Epithelial cell of esophagus (primary cell): ENCODE measurements at places on chromosomes 6 and 20.

GRCh38 chr20:23331450-23332350 lies 18.9 kb upstream of the NXT1 start:
- peak; percentile 7 for DNase-seq

GRCh38 chr6:85670573-85670972 lies 27.9 kb upstream of the SYNCRIP start:
- peak; percentile 59 for DNase-seq

DNA sequence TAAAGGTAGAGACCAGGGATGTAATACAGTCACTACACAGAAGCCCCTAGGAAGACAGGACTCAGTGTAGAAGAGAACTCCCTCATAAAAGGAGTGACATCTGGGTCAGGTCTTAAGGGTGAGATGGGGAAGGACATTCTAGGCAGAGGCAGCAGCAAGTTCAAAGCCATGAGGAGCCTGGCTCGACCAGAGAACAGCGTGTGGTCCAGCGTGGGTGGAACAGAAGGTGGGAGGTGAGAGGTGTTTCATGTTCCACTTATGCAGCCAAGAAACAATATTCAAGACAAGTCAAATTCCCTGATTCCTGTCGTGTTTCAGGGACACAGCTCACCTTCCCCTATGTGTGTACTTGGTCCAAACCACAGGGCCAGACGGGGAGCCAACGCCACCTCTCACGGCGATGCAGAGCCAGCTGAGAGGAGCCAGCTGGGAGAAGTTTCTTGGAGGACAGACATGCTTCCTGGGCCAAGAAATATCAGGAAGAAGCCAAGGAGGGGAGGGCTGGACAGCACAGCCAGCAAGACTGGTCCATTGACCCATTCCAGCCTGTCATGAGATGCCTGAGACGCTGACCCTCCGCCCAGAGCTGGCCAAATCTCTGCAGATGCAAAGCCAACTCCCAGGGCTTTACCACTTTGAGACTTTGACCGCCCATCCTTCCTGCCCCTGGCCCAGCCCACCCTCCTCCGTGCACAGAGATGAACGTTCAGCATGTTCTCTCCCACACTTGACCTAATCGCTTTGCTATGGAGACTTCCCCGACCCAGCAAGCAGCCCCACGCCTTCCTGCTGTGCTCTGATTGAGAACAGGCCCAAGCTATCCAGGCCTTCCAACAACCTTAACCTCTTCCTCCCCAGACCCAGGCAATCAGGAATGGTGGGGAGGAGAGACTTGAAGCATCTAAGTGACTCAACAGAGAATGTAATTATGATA lies 113.8 kb downstream of the PRND start:
- DNase-seq, result no peak

DNA sequence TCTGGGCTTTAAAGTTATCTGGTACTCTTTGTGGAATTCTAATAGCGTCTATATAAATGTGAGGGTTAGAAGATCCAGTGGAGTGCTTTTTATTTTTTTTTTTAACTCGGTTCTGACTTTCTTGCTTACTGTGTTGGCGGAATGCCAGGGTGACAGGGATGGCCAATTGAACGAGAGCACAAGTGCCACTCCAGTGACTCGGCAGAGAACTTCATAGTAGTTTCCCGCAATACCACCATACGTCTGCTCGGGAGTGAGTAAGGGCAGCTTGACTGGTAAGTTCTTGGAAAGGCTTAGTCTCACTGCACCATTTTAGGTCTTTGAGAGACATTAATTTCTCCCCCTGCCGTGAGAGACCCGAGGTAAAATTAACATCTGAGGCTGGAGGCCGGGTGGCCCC lies 49.4 kb upstream of the TULP1 start:
- DNase-seq, result peak; percentile 48

DNA sequence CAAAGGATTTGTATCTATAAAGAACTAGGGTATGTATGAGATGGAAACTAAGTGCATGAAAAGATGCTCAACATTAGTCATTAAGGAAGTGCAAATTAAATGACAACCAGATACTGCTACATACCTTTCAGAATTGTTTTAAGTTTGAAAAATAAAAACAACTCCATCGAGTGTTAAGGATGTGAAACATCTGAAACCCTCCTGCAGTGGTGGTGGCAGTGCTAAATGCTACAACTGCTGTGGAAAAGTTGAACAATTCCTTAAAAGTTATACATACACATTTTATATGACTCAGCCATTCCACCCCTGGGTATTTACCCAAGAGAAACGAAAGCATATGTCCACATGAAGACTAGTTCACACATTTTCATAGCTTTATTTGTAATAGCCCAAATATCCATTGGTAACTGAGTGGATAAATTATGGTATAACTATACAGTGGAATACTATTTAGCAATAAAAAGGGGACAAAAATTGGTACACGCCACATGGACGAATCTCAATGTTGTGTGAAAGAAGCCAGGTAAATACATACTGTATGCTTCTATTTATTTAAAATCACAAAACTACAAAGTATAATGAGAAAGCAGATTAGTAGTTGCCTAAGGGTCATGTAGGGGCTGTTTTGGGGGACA lies 10.6 kb downstream of the ARMH2 start:
- peak; percentile 23 for DNase-seq

- DNase-seq, result peak; percentile 4
These were observed 150.7 kb downstream of the TBC1D7 start for GRCh38 chr6:13177664-13178063.

DNA sequence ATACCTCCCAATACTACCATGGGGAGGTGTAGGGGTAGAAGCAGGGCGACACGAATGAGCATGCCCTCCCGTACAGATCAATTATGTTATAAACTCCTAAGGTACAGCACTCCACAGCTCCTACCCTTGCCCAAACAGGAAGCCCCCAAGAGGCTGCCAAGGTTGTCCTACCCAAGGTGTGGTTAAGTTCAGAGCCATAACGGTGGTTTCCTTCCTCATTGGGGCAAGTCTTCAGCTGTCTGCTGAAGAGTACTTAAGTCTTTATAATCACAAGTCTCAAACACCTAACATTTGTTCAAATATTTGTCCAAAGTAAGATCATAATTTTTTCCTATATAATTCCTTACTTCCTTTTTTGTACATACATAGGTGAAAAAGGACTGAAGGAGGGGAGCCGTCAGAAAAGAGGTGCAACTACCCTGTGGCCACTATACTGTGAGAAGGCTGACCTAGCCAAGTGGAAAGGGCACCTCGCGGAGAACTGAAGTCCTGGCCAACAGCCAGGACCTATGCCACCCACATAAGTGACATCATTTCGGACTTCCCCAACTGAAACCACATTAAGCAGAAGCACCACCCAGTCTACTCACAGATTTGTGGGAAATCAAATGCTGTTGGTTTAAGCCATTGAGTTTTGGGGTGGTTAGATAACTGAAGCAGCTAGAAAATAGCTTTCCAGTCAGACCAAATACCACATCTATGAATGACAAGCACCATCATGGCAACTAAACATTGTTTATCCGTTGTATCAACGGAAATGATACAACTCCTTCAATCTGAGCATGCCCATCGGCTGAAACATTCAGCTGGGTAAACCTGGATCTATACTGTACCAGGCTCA lies 2.9 kb upstream of the RAB22A start:
- DNase-seq, result peak; percentile 87

DNA sequence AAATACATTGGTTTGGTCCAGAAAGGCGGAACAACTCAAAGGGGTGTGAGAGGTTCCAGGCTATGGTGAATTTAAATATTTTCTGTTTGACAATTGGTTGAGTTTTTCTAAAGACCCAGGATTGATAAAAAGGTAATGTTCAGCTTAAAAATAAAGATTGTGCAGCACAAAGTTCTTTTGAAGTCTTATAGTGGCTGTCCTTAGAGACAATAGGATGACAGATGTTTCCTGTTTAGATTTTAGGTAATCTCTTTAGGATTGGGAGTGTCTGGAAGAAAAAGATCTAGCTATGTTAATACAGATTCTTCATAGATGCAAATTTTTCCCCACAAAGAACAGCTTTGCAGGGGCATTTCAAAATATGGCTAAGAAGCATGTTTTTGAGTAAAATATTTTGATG lies 119.7 kb downstream of the GRIK2 start:
- no peak for DNase-seq

GRCh38 chr20:15976047-15976736 lies 597.1 kb downstream of the KIF16B start:
- no peak for DNase-seq

DNA sequence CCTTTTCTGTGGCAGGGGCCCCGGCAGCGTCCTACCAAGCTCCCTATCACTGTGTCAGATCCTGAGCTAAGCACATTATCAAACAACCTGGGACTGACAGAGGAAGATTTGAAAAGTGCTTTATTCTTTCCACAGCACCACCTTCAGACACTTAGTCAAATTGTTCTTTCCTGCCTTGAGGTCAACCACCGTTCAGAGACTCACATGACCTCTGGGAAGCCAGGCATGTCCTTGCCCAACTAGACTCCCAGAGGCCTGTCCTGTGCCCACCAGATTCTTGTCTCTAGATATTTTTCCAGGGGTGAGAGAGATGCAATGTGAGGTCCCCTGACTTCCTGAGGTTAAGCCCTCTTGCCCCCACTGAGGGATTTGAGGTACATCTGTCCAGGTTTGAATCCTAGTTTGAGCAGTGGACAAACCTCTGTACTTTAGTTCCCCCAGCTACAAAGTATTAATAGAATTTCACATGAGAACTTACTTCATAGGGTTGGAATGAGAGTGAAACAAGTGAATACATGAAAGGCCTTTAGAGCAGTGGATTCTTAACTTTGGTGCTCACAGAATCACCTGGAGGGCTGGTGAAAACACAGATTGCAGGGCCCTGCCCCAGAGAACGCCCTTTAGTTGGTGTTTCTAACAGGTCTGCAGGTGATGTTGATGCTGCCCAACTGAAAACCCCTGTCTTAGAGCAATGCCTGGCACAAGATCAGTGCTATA lies 179.8 kb downstream of the CLIC5 start:
- peak; percentile 87 for DNase-seq

DNA sequence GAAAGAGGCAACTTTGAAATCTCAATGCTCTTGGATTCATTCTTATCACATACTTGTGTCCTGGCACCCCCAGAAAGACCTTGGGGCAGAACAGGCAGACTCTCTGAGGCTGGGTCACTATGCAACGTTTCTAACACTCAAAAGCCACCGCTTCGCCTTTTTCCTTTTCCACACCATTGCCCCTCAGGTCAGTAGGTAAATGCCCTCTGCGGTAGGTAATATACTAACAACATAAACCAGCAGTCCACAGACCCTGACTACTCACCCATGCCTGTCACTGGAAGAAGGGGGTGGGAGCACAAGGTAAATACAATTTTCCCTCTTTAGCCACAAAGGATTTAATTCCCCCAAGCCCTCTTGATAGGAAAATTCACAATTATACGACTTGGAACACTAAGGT lies 6.5 kb upstream of the SPTLC3 start:
- DNase-seq, result no peak

DNA sequence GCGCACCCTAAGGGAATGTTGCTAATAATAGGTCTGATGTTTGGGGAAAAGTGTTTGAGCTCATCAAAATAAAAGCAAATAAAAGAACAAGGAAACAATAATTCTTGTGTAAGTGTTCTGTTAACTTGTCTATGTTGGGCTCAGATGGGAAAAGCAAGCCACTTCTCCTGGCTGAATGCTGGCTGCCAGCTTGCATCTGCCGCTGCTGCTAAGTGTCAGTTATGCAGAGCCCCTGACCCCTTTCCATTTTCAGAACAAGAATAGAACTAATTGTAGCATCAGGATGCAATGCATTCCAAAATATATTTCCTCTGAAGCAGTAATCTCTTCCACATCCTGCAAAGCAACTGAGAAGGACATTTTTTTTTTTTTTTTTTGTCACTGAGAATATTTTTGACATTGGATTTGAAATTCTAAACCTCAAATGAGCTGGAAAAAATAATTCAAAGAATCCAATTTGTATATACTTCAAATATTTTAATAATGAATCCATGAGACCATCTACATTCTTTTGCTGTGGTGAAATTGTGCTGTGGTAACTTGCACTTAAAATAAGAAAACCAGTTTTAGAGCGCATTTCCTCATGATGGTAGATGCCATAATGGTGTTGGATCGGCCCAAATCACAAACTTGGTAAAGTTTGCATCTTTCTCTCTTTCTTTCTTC lies 43.9 kb upstream of the DEK start:
- DNase-seq, result peak; percentile 40

- no peak for DNase-seq
These were observed 23.4 kb downstream of the CAP2 start for GRCh38 chr6:17416806-17417205.

- DNase-seq, result no peak
These were observed 19.9 kb downstream of the SMPDL3A start for GRCh38 chr6:122809001-122809400.

DNA sequence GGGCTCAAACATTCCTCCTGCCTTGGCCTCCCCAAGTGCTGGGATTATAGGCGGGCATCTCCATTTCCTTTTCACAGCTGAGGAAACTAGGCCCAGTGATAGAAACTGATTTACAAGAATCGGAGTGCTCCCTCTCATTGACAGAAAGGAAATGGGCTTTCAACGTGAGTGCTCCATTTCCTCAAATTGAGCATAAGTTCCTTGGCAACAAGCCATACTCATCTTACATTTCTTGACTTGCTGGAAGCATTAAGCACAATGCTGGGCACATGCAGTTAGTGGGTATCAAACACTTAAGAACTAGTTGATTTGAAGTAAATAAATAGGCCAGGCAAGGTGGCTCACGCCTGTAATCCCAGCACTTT lies 54.7 kb downstream of the FGD2 start:
- no peak for DNase-seq

DNA sequence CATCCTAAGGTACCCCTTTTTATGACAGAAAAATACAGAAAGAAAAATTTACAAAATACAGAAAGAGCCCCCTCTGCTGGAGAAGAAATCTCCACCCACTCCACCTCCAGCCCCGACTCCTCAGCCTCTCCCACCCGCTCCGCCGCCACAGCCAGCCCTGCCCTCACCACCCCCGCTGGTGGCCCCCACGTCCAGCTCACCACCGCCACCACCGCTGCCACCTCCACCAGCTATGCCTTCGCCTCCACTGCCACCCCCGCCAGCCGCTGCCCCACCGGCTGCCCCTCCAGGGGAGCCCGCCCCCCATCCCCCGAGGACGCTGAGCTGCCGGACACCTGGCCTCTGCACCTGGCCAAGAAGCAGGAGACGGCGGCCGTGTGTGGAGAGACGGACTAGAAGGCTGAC lies 17.7 kb downstream of the WFDC2 start:
- DNase-seq, result no peak

DNA sequence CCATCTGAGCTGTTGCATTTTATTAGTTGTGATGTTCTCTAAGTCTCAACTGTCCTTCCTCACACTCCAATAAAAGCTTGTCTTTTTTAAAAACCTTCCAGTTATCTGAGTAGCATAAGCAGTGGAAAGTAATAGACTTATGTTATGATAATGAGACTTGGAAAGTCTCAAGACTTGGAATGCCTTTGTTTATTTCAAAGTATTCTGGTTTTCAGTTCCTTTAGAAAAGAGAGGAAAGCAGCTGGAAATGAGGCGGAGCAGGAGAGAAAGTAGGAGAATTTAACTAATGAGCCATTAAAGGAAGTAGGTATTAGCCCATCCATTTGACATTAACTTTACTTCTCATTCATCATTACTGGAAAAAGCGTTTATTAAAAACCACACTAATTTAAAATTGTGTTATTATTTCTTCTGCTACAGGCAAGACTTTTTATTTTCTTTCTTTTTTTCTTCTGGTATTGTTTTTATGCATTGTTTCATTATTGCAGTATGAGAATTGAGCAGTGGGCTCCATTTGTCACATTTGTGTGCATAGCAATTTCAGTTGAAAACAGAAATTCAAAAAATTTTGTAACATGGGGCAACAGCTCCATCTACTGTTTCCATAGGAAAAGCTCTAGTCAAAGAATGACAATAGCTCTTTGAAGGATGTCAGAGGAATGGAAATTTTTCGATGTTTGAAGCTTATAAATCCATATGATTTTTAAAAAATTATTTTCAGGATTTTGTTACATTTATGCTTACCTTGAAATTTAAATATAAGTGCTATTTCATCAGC lies 194.8 kb downstream of the COL9A1 start:
- peak; percentile 43 for DNase-seq
